Uterus (tissue), 4 donors: ENCODE measurements at places on chromosomes 11 and 22. TPM values are rescaled to one million over a fixed set of nuclear protein-coding genes. Genes with fewer than 3 reads are reported as not detected.

DNA sequence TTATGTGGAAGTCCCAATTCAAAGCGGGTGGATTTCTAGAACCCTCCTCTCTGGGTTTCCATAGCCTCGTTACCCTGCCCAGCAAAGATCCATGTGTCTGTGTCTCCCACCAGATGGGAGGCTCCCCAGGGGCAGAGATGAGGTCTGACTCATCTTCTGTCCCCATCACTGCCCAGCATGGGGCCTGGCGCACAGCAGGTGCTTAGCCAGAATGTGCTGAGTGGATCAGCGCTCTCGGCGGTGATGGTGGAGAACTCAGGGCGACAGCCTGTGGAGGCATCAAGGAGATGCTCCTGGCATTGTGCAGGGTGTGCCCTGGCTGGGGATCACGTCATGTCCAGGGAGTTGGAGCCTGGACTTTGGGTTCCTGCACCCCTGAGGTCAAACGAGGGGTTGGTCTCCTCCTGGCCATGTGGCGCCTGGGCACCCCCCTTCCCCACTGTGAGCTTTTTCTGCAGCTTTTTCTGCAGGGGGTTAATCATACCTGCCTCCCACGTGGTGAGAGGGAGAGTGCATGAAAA lies 46.1 kb upstream of the RFPL3 start:
- no peak for DNase-seq

- DNase-seq: no peak
Observed at GRCh38 chr22:49100316-49100715, 727.4 kb downstream of the BRD1 start.

DNA sequence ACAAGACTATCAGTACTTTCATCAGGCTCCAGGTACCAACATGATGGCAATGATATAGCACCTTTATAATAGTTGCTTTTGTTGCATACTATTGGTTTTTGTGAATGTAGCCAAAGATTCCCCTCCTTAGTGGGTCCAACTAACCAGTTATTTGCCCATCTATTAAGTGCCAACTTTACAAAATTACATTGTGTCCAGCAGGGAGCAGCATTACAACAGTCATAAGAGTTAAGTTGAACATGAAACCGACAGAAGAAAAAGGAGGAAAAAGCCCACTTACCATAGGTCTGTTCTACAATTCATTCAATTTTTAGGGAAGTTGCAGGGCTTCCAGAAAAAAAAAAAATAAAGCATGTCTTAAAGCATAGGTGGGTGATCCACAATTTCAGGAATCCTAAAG lies 21.6 kb downstream of the IMMP1L start:
- no peak for DNase-seq

DNA sequence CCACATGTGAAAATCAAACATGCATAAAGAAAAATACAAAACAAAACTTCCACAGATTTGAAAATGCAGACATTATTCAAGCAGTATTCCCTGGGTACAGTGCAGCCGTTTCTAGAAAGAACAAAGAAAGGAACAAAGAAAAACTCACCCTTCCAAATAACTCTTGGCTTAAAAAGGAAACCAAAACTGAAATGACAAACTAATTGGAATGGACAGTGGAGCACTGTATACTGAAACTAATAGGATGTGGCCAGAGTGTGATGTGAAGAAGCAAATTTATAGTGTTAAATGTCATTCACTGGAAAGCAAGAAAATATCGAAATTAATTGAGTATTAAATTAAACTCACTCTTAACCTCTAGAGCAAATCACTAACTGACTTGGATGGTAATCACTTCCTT lies 55.4 kb downstream of the QSER1 start:
- no peak for DNase-seq

DNA sequence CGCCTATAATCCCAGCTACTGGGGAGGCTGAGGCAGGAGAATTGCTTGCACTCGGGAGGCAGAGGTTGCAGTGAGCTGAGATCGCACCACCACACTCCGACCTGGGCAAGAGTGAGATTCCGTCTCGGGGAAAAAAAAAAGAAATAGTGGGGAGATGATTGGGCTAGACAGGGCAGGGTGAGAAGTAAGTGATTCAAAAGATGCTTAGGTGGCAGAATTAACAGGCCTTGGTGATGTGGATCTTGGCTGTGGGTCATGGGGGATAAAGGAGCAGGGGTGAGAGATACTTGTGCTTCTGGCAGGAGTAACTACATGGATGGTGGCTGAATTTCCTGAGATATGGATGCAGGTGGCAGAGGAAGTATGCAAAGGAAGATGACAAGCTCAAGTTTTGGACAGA lies 13.1 kb upstream of the UCP3 start:
- DNase-seq: no peak

Gene SSTR3
- 5.8 TPM for total RNA-seq

Gene VPREB1
- total RNA-seq: not detected

DNA sequence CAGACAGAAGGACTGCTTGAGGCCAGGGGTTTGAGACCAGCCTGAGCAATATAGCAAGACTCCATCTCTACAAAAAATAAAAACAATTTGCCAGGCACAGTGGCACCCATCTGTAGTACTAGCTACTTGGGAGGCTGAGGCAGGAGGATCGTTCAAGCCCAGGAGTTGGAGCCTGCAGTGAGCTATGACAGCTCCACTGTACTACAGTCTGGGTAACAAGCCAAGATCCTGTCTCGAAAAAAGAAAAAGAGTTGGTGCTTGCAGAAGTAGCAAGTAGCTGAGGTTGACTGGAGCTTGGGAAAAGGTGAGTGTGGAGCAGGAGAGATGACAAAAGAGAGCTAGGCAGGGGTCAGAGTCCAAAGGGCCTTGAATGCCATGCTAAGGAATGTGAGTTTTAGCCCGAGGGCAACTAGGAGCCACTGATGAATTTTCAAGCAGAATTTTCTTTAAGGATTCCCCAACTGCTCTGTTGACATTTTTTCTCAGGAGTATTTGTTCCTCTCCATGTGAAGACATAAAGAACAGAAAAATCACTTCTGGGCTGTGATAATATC lies 3.1 kb downstream of the AP1B1 start:
- DNase-seq: no peak

- DNase-seq: peak; percentile 95
Observed at GRCh38 chr11:4187055-4187988, 92.7 kb downstream of the RRM1 start.

Gene PAK1
- total RNA-seq: 55.2 TPM

GRCh38 chr11:36376009-36376887 lies 80.2 kb downstream of the PRR5L start:
- no peak for DNase-seq

Gene OR10W1
- total RNA-seq: not detected

DNA sequence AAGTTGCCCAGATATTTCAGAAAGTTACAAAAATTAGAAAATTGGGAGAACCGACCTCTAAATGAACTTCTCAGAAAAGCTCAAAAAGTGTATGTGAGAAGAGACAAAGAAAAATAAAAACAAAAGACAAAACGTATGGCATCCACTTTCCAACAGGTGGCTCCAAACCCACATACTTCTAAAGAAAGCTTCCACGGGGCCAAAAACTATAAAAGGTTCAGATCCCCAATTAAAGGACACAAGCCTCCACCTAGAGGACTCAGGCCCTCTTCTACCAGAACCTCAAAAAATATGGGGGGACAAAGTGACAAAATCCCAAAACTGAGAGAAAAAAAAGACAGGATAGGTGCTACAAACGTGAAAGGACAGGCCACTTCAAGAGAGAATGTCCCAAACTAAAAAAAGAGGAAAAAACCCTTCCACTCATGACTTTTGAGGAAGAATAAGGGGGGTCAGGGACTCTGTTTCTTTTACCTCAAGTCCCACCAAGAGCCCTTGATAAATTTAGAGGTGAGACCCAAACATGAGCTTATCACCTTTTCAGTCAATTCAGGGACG lies 8.8 kb downstream of the SCGB2A1 start:
- DNase-seq: no peak

Gene IL10RA
- 6.8 TPM for total RNA-seq

Gene ENTHD1
- total RNA-seq: not detected

- DNase-seq: no peak
Observed at GRCh38 chr22:30743257-30744020, 48.8 kb downstream of the OSBP2 start.

Gene ARVCF
- 30.5 TPM for total RNA-seq

DNA sequence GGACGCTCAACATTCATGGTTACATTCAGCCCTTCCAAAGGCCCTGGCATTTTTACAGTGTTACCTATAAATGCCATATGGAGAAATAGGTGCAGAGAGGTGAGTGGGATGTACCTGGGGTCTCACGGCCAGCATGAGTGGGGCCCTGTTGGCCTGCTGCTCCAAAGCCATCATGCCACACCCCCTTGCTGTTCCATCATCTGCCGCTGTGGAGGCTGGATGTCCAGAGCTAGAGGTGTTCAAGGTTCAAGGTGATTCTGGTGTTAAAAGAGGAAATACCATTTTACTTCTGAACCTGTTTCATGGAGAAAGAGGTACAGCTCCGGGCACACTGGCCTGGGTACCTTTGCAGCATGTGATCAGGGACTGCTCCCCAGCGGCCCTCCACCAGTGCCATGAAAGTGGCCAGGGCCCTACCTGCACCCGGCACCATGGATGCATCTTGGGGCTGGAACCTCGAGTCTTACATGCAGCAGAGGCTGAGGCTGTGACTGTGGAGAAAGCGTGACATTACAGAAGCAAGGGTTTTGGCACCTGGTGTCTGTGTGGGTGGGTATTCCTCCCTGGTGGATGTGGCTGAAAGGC lies 68.6 kb downstream of the PARVB start:
- DNase-seq: no peak

DNA sequence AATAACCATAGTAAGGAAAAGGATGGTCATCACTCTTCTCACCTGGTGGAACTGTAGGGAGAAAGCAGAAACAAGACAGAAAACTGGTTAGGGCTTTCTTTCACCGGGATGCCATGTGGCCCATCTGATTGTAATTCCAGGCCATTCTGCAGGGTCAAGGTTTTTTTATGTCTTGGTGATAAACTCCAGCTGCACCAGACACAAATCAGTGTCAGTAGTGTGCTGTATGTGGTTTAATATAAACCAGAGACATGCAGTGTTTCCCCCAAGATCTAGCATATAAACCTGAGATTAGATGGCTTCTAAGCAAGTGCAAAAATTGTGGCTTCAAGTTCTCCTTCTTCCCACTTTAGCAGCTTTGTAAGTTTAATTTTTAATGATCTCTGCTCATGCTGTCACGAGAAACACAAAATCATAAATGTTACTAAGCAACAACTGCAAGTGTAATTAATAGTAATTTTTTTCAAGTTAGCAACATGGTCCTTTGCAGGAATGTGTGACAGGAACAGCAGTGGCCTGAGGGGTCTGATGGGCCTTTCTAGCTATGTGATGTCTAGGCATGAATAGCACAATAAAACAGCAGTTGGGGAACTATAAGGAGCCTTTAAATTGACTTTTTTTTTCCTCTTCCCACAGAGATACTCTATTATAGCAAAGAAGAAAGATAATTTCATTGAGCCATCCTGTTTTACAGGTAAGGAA lies 41.6 kb downstream of the BDNF start:
- no peak for DNase-seq

DNA sequence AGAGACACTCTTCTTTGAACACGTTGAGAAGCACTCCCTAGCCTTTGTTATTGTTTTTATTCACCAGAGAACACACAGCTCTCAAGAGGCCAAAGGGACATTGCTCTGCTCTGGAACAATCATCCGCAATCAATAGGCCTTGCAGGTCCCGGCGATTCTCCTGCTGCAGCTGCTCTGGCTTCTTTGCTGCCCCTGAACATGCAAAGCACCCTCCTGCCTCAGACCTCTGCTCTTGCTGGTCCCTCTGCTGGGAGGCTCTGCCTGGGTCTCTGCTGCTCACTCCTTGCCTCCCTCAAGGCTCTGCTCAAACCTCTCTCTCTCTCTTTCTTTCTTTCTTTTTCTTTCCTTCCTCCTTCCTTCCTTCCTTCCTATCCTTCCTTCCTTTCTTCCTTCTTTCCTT lies 232.7 kb downstream of the DSCAML1 start:
- DNase-seq: no peak

Gene MICAL2
- 139 TPM for total RNA-seq

GRCh38 chr11:117906126-117906525 lies 23.1 kb downstream of the TMPRSS13 start:
- no peak for DNase-seq

Gene TBCEL
- 19.5 TPM for total RNA-seq

GRCh38 chr11:67286621-67287333 lies 2.3 kb upstream of the ANKRD13D start:
- no peak for DNase-seq

Gene EIF4ENIF1
- total RNA-seq: 95.8 TPM

GRCh38 chr22:27064386-27064785 lies 407.0 kb downstream of the MIAT start:
- no peak for DNase-seq

GRCh38 chr11:119805663-119806062 lies 76.7 kb upstream of the NECTIN1 start:
- DNase-seq: no peak

Gene MS4A6A
- total RNA-seq: 51.7 TPM

Gene TEX54
- not detected for total RNA-seq

Gene RCOR2
- total RNA-seq: not detected

GRCh38 chr11:30445056-30445455 lies 122.2 kb downstream of the ARL14EP start:
- no peak for DNase-seq

DNA sequence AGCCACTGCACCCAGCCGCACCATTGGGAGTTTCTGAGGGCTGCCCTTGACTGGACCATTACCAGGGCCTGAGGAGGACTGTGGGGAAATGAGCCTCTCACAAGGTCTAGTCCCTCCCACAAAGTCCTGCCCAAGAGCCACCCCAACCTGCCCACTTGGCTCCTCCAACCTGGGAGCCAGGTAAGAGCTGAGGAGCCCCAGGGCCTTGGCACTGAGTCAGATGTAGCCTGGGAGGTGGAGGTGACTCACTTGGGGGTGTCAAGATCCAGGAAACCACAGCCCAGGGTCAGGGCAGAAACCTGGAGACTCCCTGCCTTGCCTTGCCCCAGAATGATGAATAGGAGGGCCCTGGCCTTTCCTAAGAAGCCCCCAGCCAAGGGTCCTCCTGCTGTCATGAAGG lies 25.8 kb upstream of the P2RY2 start:
- no peak for DNase-seq

Gene KLHL35
- not detected for total RNA-seq

DNA sequence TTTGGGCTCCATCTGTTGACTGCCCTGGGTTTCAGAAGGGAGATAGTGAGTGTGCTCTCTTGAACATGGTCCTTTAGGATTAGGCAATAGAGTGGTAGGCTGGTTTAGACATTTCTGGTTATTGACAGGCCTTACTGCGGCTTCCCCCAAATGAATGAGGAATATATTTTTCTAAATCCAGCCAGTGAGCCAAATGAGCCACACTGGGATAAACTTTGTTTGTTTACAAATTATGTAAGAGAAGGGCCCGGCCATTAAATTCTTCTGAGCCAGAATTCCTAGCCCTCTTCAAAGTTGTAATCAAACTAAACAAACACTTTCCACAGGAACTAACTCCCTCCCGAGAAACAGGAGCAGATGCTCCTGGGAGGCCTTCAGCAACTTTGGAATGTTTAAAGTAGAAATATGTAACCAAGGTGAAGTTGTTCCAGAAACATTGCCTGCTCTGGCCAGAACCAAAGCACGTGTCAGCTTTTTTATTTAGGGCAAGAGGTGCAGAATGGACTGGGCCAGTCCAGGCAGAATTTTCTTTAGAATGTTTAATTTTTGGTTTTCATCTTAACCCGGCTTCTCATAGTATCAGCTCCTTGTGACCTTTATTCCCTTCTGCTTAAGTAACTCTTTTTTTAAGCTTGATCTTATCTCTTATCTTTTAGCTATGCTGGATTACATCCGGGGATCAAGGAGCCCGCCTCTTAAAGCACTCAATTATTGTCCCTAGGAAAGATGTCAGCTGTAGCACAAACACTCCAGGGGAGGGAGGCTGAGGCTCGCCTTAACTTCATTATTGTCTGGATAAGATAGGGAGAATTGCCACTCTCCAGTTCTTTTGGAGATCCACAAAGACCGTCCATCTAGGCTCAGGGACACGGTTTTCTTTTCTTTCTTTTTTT lies 28.7 kb downstream of the ZNRF3 start:
- no peak for DNase-seq
